ENCODE measurements at places on chromosomes 16 and 17.

GRCh38 chr17:48787828-48788227 is 29.2 kb downstream of the TTLL6 start:
- DNase-seq: no peak

DNA sequence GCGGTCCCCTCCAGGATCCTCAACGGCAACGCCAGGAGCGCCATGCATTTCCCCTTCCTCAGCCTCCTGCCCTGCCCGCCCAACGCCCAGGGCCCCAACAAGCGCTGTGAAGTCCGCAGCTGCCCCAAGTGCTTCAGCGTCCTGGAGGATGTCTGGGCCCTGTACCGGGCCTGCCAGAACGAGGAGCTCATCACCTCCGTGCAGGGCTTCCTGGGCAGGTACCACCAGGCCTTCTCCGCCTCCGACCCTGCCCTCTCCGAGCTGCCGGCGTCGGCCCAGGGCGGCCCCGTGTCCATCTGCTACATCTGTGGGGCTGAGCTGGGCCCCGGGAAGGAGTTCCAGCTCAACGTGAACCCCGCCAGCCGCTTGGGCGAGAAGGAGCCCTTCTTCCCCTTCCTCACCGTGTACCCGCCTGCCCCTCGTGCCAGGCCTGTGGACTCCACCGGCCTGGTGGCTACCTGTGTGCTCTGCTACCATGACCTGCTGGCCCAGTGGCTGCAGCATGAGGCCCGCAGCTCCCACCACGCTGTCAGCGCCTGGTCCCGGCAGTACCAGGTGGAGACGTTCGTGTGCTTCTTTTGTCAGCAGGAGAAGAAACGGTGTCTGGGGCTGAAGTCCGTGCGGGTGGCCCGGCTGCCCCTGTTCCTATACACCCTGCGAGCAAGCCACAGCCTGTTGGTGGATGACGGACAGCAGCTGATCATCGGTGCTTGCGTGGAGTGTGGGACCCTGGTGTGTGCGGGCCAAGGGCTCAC is 58.9 kb upstream of the CIBAR2 start:
- no peak for DNase-seq

DNA sequence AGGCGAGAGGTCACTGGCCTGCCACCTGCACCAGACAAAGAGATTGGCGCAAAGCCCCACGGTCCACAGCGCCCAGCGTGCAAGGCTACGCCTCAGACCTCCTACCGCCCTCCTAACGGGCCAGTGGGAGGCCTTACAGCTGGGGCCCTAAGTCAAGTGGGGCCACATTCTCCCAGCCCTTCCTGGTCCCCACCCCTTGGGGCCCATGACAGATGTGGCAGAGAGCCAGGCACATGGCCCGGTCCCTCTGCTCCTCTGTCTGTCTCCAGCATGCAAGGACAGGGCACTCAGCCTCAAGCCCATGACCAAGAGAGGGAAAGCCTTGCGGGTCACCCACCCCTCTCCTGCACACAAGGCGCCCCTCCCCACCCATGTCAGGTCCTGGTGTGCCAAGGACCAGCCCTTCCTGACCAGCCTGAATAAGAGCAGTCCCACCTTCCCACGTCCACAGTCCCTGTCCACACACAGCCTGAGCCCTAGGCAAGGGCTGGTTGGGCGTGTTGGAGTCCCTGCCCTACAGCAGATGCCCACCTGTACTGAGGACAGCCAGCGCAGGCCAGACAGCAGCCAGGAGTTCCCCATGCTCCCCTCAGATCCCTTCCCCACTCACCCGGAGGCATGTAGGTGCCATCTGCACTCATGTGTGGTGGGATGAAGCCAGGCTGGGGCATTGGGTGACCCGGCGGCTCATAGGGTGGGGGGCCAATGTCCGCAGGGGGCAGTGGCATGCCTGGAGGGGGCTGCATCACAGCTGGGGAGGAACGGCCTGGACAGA is 25.3 kb downstream of the CDIP1 start:
- no peak for DNase-seq

DNA sequence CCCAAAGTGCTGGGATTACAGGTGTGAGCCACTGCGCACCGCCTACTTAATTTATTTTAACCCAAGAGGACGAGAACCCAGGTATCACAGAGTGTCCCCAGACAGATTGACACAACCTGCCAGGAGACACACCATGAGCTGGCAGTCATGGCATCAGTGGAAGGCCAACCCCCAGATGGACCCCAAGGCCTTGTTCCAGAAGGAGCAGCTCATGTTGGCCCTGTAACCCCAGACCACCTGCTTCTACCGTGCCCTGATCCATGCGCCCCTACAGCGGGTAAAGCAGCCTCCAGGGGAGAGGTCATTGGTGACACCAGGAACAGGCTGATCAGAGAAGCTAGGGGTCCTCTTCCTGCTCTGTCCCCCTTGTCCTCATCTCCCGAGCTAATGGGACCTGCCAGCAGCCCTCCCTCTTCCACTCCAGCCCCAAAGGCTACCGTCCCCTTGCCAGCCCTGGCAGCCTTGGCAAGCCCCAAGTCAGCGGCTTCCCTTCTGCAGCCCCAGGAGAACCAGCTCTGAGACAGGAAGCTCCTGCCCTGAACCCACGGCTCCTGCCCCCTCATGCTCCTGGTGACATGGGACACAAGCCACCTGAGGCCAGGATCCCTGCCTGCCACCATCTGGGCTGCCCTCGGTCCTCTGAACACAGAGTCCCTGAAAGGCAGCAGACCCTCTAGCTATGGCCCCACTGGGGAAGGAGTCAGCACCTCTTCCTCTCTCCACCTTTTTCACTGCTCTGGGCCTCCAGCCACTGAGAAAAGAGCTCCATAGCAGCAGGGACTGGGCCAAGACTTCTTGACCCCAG is 6.3 kb downstream of the SULT1A1 start:
- DNase-seq: no peak

GRCh38 chr16:8733849-8734540 is 59.6 kb downstream of the ABAT start:
- DNase-seq: no peak

GRCh38 chr17:48678141-48678971 is 44.0 kb downstream of the PRAC1 start:
- peak; percentile 43 for DNase-seq

DNA sequence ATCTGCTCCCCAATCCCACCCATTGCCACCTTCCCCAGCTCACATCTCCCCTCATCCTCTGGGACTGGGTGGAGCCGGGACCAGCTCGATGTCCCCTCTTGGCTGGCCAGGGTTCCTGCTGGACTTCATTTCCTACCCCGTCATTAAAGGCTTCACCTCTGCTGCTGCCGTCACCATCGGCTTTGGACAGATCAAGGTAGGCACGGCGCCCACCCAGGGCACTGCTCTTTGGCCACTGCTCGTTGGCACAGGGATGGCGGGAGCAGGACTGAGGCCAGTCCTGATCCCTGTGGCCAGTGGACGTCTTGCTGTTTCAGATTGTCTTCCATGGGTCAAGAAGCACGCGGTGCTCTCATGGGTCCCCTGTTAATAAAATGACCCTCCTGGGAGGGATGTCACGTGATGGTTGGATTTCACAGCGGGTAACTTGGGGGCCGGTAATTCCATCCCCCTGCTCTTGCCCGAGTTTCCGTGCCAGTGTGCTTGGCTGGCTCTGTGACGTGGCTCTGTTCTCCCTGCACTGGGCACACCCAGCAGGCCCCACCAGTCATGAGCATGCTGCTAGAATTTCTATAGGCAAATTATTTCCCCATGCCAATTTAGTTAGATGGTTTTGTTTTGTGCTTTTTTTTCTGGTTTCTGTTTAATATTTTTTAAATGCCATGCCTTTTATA is 3.1 kb downstream of the SLC26A11 start:
- no peak for DNase-seq
